ENCODE measurements at places on chromosomes 5 and 9. TPM values are rescaled to one million over a fixed set of nuclear protein-coding genes. Genes with fewer than 3 reads are reported as not detected.

The PGGT1B gene
- total RNA-seq, result 23.0 TPM

The ANKRD55 gene
- not detected for total RNA-seq

The ZNG1C gene
- 87.7 TPM for total RNA-seq

The C9orf40 gene
- total RNA-seq, result 8.4 TPM

The PCYOX1L gene
- 2.7 TPM for total RNA-seq

The CKS2 gene
- total RNA-seq, result 407 TPM

The SKP2 gene
- 19.5 TPM for total RNA-seq

The UBE2B gene
- total RNA-seq, result 71.6 TPM

The SPINK6 gene
- total RNA-seq, result not detected

The COL23A1 gene
- not detected for total RNA-seq

The WWC1 gene
- 100 TPM for total RNA-seq

The LRRC26 gene
- 1.6 TPM for total RNA-seq

The SOHLH1 gene
- not detected for total RNA-seq

The SLC38A9 gene
- total RNA-seq, result 24.5 TPM

The PRR16 gene
- not detected for total RNA-seq

The TLR4 gene
- 0.13 TPM for total RNA-seq

The DRD1 gene
- 0.24 TPM for total RNA-seq

The TAS2R1 gene
- total RNA-seq, result not detected

The LRSAM1 gene
- 10.2 TPM for total RNA-seq

The MTAP gene
- total RNA-seq, result 2.7 TPM

The SAXO1 gene
- not detected for total RNA-seq

The GARIN3 gene
- total RNA-seq, result not detected

The FUT7 gene
- not detected for total RNA-seq

The LSM11 gene
- total RNA-seq, result 3.5 TPM

The PDCD1LG2 gene
- total RNA-seq, result 0.19 TPM

The LHX3 gene
- 0.14 TPM for total RNA-seq

The BTNL8 gene
- total RNA-seq, result not detected

The PIK3R1 gene
- total RNA-seq, result 6.4 TPM

The GFI1B gene
- total RNA-seq, result not detected

The FCN2 gene
- not detected for total RNA-seq

The SLC6A3 gene
- total RNA-seq, result 0.37 TPM

The LMBRD2 gene
- 3.4 TPM for total RNA-seq

The KYAT1 gene
- 8.1 TPM for total RNA-seq

The MEIKIN gene
- not detected for total RNA-seq

The PDE8B gene
- 1.1 TPM for total RNA-seq

The SLC25A48 gene
- total RNA-seq, result not detected

The FAM163B gene
- not detected for total RNA-seq

The TSSK1B gene
- total RNA-seq, result not detected

The ARID3C gene
- total RNA-seq, result not detected

The FRMD3 gene
- 4.9 TPM for total RNA-seq

The TRUB2 gene
- total RNA-seq, result 50.2 TPM

The FOXD4L4 gene
- total RNA-seq, result 0.13 TPM

The KIF4B gene
- total RNA-seq, result not detected

The OR13C3 gene
- total RNA-seq, result not detected

The GPX8 gene
- total RNA-seq, result 41.5 TPM

The SLC6A18 gene
- not detected for total RNA-seq

The ZNF354C gene
- 0.53 TPM for total RNA-seq

The ELOVL7 gene
- 12.0 TPM for total RNA-seq

The SPTAN1 gene
- 164 TPM for total RNA-seq

The LECT2 gene
- not detected for total RNA-seq

The CDH9 gene
- not detected for total RNA-seq
